ENCODE measurements at places on chromosomes 16 and 17.

- DNase-seq, result peak; percentile 5
These were observed 611 bp downstream of the SMARCE1 start for GRCh38 chr17:40646791-40647623.

- no peak for DNase-seq
These were observed 1718.4 kb downstream of the TP53TG3F start for GRCh38 chr16:35177851-35178250.

DNA sequence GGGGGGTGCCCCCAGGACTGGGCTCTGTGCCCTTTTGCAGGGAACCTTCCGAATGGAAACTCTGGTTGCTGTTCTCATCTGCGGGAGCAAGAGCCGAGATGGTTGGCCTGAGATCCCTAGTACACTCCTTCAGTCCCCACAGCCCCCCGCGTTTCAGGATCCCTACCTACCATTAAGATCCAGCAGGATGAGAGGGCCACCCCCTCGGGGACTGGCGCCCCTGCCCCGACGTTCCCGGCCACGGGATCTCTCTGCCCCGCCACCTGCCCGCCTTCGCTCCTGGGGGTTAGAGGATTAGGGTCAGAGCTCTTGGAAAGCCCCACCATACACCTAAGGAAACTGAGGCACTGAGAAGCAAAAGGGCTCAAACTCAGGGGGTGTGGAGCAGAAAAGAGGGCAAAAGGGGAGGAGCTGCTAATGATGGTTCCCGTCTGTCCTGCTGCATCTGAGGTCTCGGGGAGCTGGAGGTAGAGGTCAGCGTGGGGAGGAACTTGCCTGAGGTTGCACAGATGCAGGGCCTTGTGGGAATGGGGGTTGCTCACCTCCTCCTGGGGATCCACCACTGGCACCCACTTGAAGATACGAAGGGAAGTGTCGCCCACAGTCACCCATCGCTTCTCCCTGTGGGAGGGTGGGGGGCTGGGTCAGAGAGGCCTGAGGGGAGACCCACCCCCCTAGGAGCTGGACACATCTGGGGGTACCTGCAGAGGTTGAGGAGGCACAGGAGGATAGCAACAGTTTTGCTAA lies 1.0 kb downstream of the BCL7C start:
- no peak for DNase-seq

GRCh38 chr17:6843241-6843880 lies 11.8 kb upstream of the TEKT1 start:
- peak; percentile 61 for DNase-seq

DNA sequence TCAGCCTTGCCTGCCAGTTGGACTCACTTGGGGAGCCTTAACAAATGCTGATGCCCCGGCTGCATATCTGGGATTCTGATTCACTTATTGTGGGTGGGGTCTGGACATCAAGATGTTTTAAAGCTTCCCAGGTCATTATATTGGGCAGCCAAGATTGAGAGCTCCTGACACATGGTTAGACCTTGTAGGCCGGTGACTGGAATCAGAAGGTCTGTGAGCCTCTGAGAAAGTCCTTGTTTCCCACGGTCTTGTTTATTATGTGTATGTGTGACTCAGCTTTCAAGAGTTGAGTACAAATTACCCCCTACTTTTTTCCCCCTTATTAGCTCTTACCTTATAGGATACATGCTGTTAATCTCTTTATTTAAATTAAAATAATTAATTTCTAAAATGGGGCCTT lies 103.5 kb downstream of the ABCC1 start:
- no peak for DNase-seq

GRCh38 chr16:19844945-19845641 lies 39.6 kb downstream of the GPRC5B start:
- no peak for DNase-seq

DNA sequence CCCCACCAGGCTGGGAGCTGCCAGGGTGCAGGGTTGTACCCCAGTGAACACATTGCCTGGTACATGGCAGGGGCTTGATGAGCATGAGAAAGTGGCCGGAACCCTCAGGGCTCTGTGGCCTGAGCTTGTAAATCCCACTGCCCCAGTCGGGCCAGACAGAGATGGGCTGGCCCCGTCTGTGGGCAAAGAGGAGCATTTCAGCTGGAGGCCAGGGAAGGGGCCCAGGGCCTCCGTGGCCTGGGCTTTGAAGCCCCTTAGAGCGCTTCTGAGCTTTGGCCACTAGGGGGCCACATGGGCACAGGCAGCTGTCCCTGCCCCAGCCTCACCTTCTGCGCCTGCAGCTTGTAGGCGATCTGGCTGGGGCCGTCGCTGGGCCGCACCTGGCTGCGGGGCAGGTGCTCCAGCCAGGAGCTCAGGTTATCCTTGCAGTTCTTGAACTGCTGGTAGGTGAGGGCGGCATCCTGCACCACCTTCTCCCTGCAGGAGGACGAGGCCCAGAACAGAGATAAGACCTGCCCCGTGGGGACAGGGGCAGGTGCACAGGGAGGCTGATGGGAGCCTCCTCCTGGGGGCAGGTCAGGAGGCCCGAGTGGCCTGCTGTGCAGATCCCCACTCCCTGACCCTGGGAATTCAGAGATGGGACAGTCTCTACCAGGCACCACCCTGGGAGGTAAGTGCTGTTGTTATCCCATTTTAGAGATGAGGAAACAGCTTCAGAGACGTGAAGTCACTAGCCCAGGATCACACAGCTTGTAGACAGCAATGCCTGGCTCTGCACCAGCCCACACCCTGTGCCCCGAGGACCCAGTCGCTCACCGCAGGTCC lies 12.8 kb downstream of the EVPL start:
- peak; percentile 71 for DNase-seq

DNA sequence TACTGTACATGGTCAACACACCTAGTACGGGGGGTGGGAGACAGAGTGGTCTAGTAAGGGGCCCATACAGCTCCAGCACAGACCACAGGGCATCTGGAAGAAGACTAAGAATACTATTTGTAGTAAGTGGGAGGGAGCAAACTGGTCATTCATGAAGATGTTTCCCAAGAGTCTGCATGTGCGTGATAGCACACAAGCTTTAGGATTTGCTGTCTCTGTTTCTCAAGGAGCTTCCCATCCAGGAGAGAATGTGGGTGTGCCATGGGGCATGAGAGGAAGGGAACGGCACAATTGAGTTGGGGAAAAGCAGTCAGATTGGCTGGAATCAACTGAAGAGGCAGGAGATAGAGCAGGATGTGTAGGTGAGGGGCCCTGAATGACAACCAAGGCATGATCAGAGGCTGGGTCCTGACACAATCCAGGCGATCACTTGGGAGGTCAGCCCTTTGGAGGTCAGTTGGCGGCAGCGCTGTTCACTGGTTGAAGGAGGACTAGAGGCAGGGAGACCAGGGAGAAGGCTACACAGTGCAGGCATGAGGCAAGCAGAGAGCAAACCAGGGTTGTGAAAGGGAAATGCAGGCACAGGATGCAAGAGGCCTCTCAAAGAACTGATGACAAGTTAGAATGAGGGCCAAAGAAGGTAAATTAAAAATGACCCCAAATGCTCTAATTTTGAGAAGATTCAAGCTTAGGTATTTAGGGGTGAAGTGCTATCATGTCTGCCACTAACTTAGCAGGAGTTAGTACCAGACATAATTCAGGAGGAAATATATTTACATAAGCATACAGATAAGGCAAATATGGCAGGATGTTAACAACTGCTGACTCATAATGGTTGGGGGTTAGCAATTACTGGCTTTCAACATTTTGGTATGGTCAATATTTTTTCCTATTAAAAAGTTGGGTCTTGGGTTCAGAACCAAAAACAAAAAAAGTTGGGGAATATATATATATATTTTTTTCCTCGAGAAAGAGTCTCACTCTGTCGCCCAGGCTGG lies 10.3 kb downstream of the UBE2O start:
- DNase-seq, result no peak

DNA sequence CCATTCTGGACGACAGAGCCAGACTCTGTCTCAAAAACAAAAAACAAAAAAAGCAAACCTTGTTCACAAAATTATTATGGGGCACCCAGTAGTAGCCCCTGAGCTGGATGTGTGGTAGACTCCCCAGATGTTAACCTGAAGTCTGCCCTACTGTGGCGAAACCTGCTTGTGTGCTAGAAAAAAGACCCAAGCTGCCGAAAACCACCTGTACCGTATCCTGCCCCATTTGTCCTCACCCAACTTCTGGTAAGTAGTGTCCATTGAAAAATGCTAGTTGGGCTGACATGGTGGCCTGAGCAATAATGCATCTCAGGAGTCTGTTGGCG lies 9.1 kb downstream of the RMI2 start:
- no peak for DNase-seq

GRCh38 chr16:1745900-1746692 lies 25.2 kb downstream of the NME3 start:
- DNase-seq, result no peak

DNA sequence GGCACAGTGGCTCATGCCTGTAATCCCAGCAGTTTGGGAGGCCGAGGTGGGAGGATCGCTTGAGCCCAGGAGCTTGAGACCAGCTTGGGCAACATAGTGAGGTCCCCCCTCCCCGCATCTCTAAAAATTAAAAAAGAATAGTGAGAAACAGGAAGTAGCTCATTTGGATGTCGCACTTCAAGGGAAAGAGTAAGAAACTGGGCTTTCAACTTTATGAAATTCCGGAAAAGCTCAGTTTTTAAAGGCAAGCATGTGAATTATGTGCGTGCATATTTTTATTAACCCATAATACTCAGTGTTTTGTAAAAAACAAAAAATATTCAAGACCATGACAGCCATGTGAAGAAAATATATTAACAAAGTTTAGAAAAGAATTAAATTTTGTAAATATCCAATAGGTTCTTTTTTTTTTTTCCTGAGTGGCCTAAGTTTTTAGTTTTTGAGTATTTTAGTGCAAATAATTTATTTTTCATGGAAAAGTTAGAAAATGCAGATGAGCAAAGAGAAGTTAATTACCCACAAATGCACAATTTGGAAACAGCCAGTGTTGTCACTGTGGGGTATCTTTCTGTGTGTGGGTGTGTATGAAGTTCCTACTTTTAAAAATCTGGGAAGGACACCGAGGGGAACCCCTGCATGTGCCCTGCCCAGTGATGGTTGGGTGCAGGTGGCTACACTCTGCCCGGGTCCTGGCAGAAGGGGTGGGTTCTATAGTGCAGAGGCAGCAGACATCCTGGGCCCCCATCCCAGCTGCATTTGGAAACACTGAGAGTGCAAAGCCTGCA lies 40.0 kb downstream of the CIBAR2 start:
- DNase-seq, result no peak

Data from large intestine (tissue), 12 donors.